ENCODE measurements at places on chromosomes 16 and 17.

DNA sequence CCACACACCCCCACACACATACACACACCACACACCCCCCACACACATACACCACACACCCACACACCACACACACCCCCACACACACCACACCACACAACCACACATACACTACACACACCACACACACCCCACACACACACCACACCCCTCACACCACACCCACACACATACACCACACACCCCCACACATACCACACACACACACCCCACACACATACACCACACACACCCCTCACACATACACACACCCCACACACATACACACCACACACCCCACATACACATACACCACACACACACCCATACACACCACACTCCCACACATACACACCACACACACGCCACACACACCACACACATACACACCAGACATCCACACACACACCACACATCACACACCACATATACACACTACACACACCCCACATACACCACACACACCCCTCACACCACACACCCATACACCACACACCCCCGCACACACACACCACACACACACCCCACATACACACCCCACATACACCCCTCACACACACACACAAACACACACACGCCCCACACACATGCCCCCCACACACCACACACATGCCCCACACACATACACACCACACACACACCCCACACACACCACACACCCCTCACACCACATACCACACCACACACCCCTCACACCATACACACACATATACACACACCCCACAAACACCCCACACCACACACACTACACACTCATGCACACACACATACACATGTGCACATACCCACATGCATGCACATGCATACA lies 25.9 kb upstream of the GSG1L start:
- no peak for DNase-seq

GRCh38 chr16:67407176-67407787 lies 9.0 kb downstream of the ZDHHC1 start:
- DNase-seq, result no peak

DNA sequence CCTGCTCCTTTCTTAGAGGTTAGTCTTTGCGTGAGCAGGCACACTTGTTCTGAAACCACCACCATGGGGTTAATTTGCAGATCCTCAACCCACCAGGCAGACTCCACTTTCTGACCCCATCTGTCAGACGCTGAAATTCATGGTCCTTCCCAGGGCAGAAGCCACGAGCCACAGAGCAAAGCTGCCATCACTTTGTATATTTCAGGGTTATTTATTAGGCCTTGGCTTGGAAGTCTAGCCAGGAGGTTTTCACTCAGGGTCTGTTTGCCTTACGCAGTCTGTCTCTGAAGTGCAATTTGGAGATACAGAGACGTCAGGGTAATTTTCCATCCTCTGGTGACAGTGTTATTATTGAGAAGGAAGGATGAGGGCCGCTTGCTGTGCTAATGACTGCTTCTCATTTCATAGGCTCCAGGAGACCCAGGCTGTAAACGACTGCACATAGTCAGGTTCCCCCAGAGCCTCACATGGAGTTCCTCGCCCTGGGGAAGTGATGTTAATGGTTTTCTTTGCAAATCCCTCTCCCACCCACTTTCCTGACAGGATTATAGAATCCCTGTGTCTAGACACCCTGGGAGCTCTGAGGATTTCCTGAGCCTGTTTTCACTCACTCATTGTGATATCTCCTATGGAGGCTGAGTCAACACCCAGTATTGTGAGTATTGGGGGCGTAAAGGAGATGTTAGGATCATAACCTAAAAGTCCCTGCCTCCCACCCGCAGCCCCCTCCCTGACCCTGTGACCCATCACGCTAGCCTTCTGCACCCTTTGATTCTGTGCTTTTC lies 269.0 kb downstream of the ABCC12 start:
- no peak for DNase-seq

- no peak for DNase-seq
Observed at GRCh38 chr16:56363181-56363716, 62.1 kb downstream of the AMFR start.

DNA sequence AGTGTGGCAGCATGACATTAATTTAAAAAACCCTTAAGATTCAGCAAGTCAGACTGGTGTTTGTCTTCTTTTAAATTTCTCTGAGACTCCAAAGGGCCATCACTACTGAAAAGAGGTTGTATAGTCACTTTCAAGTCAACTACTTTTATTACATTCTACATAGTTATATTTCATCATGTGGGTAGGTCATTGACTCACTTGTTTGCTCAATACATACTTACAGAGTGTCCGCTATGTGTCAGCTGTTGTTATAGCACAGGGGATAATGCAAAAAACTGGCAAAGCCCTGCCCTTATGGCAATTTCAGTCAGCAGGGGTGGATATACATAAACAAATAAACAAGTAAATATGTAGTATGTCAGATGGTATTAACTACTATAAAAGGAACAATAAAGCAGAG lies 2.5 kb upstream of the MYH4 start:
- no peak for DNase-seq

GRCh38 chr17:19332371-19333131 lies 30.0 kb downstream of the B9D1 start:
- no peak for DNase-seq

DNA sequence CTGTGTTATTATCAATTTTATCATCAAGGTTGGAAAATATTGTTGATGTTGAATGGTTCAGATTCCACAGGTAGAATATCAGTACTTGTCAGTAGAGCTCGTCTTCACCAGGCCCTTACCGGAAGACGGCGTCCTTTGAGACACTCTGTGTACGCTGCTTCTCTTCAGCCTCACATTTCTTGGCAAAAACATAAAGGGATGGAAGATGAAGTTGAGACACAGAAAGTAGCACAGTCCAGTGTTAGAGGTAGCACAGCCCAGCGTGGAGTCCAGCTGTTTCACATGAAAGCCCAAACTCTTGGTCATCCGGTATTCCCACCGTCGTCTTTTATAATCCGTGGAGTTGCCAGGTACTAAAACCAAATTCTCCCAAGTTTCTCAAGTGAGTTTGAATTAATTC lies 30.4 kb downstream of the ATP2C2 start:
- DNase-seq, result no peak

DNA sequence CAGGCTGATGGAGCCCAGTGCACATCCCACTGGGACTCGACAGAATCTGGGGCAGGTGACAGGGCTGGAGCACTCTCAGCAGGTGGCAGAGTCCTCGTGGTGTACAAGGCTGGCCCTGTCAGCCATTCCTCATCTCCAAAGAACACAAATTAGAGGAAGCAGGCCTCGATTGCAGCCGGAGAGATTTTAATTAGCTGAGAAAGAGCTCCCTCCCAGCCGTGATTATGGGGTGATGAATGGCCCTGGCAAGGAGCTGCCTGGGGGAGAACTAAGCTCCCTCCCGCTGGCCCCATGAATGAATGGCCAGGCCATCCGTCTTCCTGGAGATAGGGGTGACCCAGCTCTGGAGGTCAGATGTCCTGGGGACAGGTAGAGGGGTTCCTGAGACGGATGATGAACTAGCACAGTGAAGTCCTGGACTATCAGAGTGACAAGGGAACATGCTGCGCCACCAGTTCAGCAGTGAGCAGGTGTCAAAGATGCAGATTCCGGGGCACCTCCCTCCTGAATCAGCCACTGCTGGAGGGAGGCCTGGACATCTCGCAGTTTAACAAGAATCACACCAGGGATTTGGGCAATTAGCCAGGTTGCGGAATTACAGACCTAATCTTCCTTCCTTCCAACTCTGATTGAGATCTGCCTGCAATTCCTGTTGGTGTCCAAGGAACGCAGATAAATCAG lies 35.5 kb downstream of the PIMREG start:
- no peak for DNase-seq

- peak; percentile 49 for DNase-seq
Observed at GRCh38 chr17:43211480-43212402, at the start of gene TMEM106A. TMEM106A (plus strand) TSS chr17:43211875; CDS start chr17:43213042, 1,167 bp downstream.

DNA sequence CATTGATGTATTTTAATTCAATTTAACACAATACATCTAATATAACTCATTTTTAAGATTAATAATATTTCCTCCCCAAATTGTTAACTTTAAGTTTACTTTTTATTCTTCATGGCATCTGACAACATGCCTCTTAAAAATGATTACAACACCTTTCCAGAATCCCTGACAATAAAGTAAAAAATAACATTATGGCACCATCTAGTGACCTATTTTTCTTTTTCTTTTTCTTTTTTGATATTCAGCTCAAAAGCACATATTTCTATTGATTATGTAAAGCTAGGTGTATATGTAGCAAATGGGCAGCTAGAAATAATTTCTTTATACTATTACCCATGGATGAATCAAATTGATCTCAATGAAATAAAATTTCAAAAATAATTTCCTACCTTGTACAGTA lies 834.3 kb upstream of the CDH8 start:
- no peak for DNase-seq

- no peak for DNase-seq
Observed at GRCh38 chr17:5128905-5129535, 13.2 kb downstream of the USP6 start.

DNA sequence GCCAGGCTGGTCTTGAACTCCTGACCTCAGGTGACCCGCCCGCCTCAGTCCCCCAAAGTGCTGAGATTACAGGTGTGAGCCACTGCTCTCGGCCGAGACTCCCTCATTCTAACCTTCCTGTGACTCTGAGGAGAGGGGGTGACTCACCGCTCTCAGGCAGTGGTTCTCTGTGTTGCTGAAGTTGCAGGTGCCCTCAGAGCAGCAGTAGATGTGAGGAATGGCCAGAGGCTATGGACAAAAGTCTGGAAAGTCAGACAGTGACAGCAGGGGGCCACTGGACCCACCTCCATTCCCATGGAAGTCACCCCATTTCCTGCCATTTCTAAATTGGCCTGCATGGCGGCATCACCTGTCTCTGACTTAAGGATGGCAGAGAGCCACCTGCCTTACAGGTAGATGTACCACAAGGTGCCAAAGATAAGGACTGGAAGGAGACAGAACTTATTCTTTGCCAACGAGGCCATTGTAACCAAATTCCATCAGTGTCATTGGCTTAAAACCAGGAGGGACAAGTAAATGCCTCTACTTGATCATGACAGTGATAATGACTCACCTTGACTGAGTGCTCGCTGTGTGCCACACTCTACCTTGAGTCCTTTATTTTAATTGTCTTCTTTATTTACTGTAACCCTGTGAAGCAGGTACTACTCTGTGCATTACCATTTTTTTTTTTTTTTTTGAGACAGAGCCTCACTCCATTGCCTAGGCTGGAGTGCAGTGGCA lies 15.3 kb upstream of the CNOT1 start:
- no peak for DNase-seq

DNA sequence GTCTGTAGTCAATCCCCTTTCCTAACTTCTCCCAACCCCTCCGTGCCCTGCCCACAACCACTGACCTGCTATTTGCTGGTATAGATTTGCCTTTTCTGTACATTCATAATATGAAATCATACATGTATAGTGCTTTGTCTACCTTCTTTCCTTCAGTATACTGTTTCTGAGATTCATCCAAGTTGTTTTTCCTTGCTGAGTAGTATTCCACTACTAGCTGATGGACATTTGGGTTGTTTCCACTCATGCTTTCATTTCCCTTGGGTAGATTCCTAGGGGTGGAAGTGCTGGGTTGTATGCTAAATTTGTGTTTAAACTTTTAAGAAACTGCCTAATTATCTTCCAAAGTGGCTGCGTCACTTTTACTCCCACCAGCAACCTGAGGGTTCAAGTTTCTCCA lies 27.7 kb downstream of the CSNK2A2 start:
- no peak for DNase-seq

DNA sequence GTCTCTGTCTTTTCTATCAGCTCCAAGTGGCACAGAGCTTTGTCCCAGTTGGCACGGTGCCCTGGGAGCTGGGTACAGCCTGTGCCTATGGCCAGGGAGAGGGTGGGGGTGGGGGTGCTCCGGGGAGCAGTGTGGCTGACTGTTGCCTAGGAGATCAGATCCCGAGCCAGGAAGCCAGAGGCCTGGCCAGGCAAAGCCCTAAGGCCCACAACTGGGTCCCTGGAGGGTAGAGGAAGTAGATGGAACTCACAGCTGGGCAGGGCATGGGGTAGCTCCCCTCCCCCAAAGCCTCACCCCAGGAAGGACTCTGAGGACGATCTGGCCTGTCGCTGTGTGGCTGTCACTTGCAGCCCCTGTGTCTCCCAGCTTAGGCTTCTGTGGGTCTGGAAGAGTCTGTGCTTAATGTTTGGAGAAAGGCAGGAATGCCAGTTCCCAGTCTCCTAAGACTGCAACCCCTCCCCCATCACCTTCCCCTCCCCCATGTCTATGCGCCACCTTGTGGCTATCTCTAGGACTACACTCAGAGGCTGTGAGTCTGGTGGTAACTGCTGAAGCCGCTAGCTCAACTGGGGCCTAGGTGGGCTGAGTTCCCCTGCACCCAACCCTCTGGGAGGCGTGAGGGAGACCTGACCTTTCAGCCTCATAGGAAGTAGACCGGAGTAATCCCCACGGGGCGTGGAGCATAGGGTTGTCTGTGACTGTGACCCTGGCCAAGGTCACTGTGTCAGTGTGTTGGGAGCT lies 12.6 kb downstream of the THRA start:
- DNase-seq, result no peak

DNA sequence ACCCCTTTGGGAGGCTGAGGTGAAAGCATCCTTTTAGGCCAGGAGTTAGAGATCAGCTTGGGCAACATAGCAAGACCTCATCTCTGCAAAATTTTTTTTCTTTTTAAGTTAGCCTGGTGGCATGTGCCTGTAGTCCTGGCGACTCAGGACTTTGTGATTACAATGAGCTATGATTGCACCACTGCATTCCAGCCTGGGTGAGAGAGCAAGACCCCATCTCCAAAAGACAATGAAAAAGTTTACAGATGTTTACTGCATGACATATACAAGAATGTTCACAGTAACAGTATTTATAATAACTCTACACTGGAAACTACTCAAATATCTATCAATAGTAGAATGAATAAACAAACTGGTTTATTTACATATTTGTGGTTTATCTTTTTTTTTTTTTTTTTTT lies 33.1 kb upstream of the CCL22 start:
- DNase-seq, result no peak

DNA sequence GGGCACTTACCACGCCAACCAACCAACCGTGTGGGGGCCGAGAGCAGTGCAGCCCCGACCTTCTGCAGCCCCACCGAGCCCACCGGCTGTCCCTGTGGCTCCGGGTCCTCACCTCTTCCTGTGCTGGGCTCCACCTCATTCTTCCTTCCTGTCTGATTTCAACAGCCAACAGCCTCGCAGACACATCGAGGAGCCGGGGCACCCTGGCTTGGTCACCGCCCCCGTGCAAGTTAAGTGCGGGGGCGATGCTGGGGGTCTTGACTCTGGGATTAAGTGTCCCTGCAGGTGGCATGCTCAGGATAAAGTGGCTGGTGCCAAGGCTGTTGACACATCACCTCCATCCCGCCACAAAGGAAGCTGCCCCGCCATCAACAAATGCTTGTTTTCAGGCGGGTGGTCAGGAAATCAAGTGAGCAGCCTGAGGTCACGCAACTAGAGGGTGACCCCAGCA lies at the start of gene NLRC3:
Gene NLRC3 (minus strand): TSS at position 102 of the 451 bp plus-strand sequence. CDS start 12,367 bp downstream, outside the sequence.
- DNase-seq, result no peak

DNA sequence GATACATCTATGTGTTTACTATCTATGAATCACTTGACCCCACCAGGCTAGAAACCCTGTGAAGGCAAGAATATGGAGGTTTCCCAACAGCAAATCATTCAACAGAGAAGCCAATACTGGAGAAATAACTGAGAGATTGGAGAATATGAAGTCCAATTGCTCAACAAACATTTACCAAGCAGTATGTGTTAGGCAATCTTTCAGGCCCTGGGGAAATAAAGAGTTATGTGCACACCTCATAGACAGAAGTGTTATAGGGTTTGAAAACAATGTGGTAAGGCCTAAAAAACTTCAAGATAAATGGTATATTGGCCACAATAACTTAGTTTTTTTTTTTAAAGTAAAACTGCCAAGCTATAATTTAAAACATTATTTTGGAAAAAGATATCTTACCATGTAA lies 1245.8 kb downstream of the CDH11 start:
- DNase-seq, result no peak
